Activated CD4-positive, alpha-beta T cell treated with anti-CD3 and anti-CD28 coated beads, Interleukin-2, amount 50 U/mL, for 4 hours (primary cell): ENCODE measurements at places on chromosomes 3 and 15.

DNA sequence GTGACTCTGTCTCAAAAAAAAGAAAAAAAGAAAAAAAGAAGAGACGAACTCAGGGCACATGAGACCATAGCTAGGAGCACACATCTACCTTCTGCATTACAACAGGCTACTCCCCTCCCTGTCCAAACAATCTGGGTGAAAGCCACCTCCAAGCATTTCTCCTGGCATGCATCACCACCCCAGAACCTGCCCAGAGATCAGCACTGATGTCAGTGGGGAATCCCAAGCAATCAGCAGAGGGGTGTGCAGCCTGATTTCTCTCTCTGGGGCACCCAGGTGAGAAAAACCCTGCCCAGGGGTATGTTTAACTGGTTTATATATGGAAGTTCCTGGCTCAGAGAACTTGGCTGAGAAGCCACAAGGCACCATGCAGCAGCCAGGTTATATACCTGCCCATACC, 59.4 kb downstream of the CDC25A start:
- no peak for DNase-seq

DNA sequence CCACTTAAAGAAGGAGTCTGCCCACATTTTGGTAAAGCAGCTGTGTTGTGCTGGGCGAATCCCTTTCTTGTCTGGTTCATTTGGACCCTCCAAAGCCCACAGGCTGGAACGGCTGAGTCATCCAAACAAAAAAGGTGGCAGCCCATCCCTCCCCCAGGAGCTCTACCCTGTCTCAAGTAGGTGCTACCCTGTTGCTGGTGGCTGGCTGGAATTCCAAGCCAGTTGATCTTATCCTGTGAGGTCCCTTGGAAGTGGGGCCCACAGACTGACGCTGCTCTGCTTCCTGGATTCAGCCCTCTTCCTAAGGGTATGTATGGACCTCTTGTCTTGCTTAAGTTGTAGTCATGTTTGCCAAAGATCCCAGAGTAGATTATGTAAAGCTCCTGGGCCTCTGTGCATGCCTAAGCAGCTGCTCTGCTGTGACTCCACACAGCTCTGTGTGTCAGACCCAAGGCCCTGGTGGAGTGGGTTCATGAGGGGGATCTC, 44.5 kb downstream of the CCR1 start:
- no peak for DNase-seq

DNA sequence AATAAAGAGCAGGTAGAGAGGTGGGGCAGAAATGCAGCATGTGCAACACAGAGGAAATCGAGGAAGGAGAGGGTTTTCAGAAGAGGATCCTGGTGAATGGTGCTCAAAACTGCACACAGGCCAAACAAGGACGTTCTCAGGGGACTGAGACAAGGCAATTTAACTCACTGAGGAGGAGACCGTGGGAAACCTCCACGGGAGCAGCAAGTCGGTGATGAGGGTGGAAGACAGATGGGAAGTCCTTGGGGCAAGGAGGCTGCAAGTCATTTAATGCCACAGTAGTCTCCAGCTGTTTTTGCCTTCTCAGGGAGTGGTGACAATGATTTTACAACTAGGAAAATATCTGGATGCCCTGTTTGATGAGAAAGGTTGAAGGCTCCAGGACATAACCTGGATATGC, 11.5 kb upstream of the PDIA5 start:
- no peak for DNase-seq

DNA sequence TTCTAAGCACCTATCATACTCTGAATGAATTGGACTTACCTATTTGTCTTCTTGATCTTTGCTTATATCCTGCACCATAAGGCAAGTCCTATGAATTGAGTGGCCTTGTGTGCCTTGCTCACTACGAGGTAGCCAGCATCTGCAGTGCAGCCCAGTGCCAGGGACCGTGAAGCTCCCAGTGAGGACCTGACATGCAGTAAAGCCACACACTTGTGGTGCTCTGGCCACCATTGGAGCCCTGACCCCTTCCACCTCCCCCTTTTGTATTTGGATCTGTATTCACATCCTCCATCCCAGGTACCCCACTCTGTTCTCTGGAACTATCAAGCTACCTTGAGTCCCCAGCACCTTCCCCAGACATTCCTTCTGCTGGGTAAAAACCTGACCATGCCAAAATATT, 52.1 kb downstream of the BSN start:
- no peak for DNase-seq

GRCh38 chr3:147702509-147702908, 293.3 kb downstream of the ZIC1 start:
- DNase-seq = no peak

GRCh38 chr3:69343875-69344274, 42.0 kb downstream of the FRMD4B start:
- DNase-seq = no peak

DNA sequence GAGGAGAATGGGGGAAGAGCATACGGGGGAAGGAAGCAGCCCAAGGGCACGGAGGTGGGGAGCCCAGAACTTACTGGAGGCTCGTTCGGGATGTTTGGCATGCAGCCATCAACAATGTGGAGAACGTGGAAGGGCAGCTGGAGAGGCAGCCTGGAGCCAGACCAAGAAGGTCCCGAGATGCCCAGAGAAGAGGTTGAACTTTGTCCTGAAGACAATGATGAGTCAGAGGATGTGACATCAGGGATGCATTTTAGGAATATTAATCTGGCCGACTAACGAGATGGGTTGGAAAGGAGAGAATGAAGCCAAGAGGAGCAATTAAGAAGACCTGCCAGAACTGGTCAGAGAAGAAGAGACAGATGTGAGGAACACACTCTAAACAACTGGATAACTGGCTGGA, 98.2 kb downstream of the SRGAP3 start:
- DNase-seq = no peak

DNA sequence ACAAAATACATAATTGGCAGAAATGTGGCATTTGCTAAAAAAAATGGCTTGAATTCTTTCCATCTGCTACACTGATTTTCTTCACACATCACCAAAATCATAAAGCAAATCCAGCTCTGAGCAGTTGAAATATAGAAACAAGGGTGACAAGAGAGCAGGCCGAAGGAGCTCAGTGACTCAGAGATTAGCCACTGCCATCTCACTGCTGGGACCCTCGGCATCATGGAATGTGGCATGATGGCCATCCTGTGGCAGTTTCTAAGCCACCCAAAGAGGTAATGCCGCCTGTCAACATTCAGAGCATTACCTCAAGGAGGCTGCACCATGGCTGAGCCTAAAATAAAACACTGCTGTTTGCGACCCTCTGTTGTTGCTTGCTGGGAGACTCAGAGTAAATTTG, 80.5 kb upstream of the OSBPL11 start:
- no peak for DNase-seq

- no peak for DNase-seq
Measured at GRCh38 chr15:98878862-98879261, 128.7 kb downstream of the PGPEP1L start.
